ENCODE measurements at places on chromosomes 4 and X.

- no peaks in the 10 kb centered on the region for H3K36me3 ChIP-seq
- no peak for DNase-seq
- H3K4me3 ChIP-seq: no peak overlapping the region
- H3K4me1 ChIP-seq: no peaks in the 10 kb centered on the region
These were observed 26.3 kb downstream of the ANKRD50 start for GRCh38 chr4:124686279-124686678.

- H3K27ac ChIP-seq: no peak overlapping the region
- H3K4me3 ChIP-seq: no peak overlapping the region
- no peaks in the 10 kb centered on the region for H3K27me3 ChIP-seq
- peaks cover 9% of the 10 kb centered on the region for H3K4me1 ChIP-seq
These were observed 78.5 kb downstream of the SHROOM3 start for GRCh38 chr4:76513482-76513881.

- H3K36me3 ChIP-seq: no peaks in the 10 kb centered on the region
- H3K4me3 ChIP-seq: no peak overlapping the region
- H3K27me3 ChIP-seq: peaks cover 2% of the 10 kb centered on the region
- DNase-seq: no peak
- no peak overlapping the region for H3K27ac ChIP-seq
These were observed 43.3 kb upstream of the FGF13 start for GRCh38 chrX:138754861-138755260.

DNA sequence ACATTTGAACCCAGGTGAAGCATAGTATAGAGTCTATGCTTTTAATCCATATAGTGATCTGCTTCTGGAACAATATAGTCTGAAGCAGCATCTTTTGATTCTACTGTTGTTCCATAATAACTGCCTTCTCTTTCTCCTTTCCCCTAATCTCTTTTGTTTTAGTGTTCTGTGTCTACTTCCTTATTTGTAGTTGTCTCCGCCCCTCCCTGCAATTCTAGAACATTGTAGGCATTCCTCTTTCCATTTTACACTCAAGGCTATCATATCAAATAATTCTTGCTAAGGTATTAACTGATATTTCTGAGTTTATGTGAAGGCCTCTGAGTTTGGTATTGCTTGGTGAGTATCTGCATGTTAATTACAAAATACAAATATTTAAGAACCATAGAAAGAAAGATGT lies 11.6 kb downstream of the BLTP1 start:
- no peak overlapping the region for H3K4me3 ChIP-seq
- DNase-seq: no peak
- H3K27me3 ChIP-seq: no peaks in the 10 kb centered on the region
- H3K36me3 ChIP-seq: no peaks in the 10 kb centered on the region
- no peak overlapping the region for H3K27ac ChIP-seq
- peaks cover 3% of the 10 kb centered on the region for H3K4me1 ChIP-seq

DNA sequence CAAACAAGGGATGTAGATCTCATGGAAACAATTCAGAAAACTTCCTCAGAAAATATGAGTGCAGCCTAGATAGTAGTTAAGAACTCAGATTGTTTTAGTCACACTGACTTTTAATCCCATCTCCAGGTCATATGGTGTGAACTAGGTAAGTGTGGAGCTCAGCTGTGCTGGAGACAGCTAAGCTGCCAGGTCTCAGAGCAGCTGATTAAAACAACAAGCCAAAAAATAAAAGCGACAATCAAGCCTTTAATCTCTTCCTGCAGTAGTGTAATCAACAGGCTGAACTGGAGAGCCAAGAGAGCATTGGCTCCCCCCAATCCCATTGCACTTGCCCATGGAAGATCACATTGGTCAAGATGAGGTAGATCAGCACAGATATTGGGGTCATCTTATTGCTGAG lies 98.3 kb upstream of the ATOH1 start:
- H3K27ac ChIP-seq: no peak overlapping the region
- H3K36me3 ChIP-seq: no peaks in the 10 kb centered on the region

GRCh38 chr4:43547561-43547960 lies 655.0 kb downstream of the GRXCR1 start:
- H3K4me3 ChIP-seq: no peak overlapping the region
- DNase-seq: no peak
- H3K36me3 ChIP-seq: no peaks in the 10 kb centered on the region
- no peaks in the 10 kb centered on the region for H3K27me3 ChIP-seq
- H3K4me1 ChIP-seq: no peaks in the 10 kb centered on the region

DNA sequence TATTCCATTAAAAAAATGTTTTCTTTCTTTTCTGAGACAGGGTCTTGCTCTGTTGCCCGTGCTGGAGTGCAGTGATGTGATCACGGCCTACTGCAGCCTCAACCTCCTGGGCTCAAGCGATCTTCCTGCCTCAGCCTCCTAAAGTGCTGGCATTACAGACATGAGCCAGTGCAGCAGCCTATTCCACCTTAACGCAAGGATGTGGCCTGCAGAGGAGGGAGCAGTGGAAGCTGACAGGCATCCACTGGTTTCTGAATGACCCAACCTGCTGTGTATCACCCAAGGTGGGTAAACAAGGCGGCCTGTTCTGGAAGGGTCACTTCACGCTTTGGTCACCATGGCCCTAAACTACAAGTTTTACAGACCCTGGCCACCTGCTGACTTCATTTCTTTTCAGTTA lies 60.8 kb downstream of the ACOX3 start:
- no peaks in the 10 kb centered on the region for H3K36me3 ChIP-seq
- H3K27me3 ChIP-seq: no peaks in the 10 kb centered on the region
- no peaks in the 10 kb centered on the region for H3K4me1 ChIP-seq
- DNase-seq: no peak

GRCh38 chr4:46390355-46391058 lies 579 bp upstream of the GABRA2 start:
- peaks cover 6% of the 10 kb centered on the region for H3K27me3 ChIP-seq
- H3K27ac ChIP-seq: no peak overlapping the region
- H3K4me3 ChIP-seq: no peak overlapping the region

GRCh38 chr4:87258677-87259076 lies 38.3 kb upstream of the KLHL8 start:
- no peak overlapping the region for H3K27ac ChIP-seq
- H3K4me3 ChIP-seq: no peak overlapping the region
- no peaks in the 10 kb centered on the region for H3K36me3 ChIP-seq
- DNase-seq: no peak

GRCh38 chrX:149302705-149303104 lies 202.4 kb downstream of the IDS start:
- H3K4me1 ChIP-seq: no peaks in the 10 kb centered on the region
- H3K36me3 ChIP-seq: no peaks in the 10 kb centered on the region
- DNase-seq: no peak
- H3K27me3 ChIP-seq: no peaks in the 10 kb centered on the region
- H3K27ac ChIP-seq: no peak overlapping the region

GRCh38 chr4:10605746-10606482 lies 78.7 kb downstream of the CLNK start:
- H3K27me3 ChIP-seq: no peaks in the 10 kb centered on the region
- no peak for DNase-seq
- no peak overlapping the region for H3K27ac ChIP-seq
- no peaks in the 10 kb centered on the region for H3K4me1 ChIP-seq

GRCh38 chr4:144347121-144347520 lies 206.6 kb upstream of the GYPA start:
- H3K4me1 ChIP-seq: no peaks in the 10 kb centered on the region
- no peaks in the 10 kb centered on the region for H3K36me3 ChIP-seq
- no peak overlapping the region for H3K4me3 ChIP-seq
- DNase-seq: no peak
- H3K27ac ChIP-seq: no peak overlapping the region

- H3K4me3 ChIP-seq: no peak overlapping the region
- no peaks in the 10 kb centered on the region for H3K4me1 ChIP-seq
- H3K27ac ChIP-seq: no peak overlapping the region
- no peak for DNase-seq
These were observed 98.4 kb downstream of the ZNF827 start for GRCh38 chr4:145840162-145840768.

DNA sequence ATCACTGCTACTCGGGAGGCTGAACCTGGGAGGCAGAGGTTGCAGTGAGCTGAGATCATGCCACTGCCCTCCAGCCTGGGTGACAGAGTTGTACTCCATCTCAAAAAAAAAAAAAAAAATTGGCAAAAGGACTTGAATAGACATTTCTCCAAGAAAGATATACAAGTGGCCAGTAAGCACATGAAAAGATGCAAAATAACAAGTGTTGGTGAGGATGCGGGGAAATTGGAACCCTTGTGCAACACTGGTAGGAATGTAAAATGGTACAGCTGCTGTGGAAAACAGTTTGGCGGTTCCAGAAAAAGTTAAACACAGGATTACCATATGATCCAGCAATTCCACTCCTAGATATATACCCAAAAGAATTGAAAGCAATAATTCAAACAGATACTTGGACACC lies 19.4 kb downstream of the RBM10 start:
- H3K27me3 ChIP-seq: no peaks in the 10 kb centered on the region
- peaks cover 15% of the 10 kb centered on the region for H3K4me1 ChIP-seq
- no peak overlapping the region for H3K4me3 ChIP-seq
- H3K27ac ChIP-seq: no peak overlapping the region
- no peak for DNase-seq

DNA sequence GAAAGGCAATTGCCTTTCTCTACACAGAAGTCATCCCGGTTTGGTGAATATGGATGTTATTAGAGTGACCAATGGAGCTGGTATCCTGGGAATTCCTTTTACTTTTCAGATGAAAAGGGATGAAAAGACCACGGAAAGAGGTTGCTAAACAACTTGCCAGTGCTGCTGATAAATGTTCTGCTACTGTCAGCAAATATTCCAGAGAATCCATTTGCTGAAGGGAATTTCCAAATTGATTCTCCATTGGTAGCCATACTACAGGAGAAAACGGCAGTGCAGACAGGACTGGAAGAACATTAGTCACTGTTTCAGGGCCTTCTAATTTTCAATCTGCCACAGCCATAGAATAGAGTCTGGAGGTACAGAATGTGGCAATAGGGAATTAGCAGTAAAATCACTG lies 451.5 kb downstream of the PCDH11X start:
- DNase-seq: no peak
- no peak overlapping the region for H3K4me3 ChIP-seq
- no peaks in the 10 kb centered on the region for H3K4me1 ChIP-seq
- no peak overlapping the region for H3K27ac ChIP-seq
- no peaks in the 10 kb centered on the region for H3K36me3 ChIP-seq
- no peaks in the 10 kb centered on the region for H3K27me3 ChIP-seq

GRCh38 chrX:6225288-6225910 lies 3.3 kb downstream of the NLGN4X start:
- H3K36me3 ChIP-seq: no peaks in the 10 kb centered on the region
- no peaks in the 10 kb centered on the region for H3K27me3 ChIP-seq
- DNase-seq: no peak
- peak overlapping the region; percentile 54 for H3K4me3 ChIP-seq
- H3K4me1 ChIP-seq: no peaks in the 10 kb centered on the region

- no peak for DNase-seq
- H3K27me3 ChIP-seq: no peaks in the 10 kb centered on the region
- H3K4me3 ChIP-seq: no peak overlapping the region
- H3K27ac ChIP-seq: no peak overlapping the region
- no peaks in the 10 kb centered on the region for H3K4me1 ChIP-seq
These were observed 141.0 kb downstream of the ASB9 start for GRCh38 chrX:15128861-15129260.

DNA sequence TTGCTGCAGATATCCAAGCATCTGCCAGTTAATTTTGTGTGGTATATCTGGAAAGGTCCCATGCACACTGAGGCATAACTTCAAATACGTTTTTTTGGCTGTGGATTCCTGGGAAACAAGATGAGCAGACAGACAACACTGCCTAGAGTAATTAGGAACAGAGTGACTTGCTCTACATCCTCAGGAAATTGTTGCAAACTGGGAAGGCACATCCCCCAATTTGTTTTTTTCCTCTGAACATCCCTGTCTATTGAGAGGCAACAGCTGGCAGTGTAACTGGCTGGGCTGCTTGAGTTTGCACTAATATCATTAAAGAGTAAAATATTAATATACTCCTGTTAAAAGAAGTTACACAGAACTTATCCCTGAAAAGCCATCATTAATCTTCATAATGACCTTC lies 207.7 kb upstream of the SLIT2 start:
- no peaks in the 10 kb centered on the region for H3K36me3 ChIP-seq
- H3K4me3 ChIP-seq: no peak overlapping the region
- no peaks in the 10 kb centered on the region for H3K4me1 ChIP-seq
- DNase-seq: no peak

DNA sequence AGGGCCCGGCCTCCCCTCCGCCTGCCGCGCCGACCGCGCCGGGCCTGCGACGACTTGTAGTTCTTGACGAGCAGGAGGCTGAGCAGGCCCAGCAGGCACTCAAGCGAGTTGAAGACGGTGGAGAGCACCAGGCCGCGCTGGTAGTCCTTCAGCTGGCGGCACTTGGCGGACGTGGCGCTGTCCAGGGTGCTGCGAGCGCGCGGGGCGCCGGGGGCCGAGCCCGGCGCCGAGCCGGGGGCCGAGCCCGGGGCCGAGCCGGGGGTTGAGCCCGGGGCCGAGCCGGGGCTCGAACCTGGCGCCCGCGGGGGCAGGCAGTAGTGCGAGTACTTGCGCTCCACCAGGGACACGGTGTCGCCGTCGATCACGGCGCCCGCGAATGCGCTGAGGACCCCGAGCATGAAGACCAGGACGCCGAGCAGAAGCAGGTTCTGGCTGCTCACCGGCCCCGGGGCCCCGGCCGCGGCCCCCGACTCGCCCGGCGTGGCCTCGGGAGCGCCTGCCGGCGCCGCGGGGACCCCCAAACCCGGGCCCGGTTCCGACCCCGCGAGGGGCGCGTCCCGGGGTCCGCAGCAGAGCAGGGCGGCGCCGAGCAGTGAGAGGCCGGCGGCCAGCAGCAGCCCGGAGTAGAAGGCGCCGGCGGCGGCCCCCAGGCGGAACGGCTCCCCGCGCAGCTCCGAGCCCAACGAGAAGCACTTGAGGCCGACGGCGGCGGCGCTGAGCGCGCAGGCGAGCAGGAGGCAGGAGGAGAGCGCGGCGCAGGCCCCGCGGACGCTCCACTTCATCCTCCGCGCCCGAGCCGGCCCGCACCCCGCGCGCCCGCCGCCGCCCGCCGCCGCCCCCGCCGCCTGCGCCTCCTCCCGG lies 584 bp downstream of the TMEM271 start:
- peaks cover 9% of the 10 kb centered on the region for H3K4me1 ChIP-seq
- H3K27ac ChIP-seq: no peak overlapping the region
